IPS DF 6.9 (cell line): ENCODE measurements at places on chromosomes 16 and 17.

GRCh38 chr17:11389583-11389982 is 148.6 kb downstream of the SHISA6 start:
- no peaks in the 10 kb centered on the region for H3K27me3 ChIP-seq
- no peak overlapping the region for H3K27ac ChIP-seq
- no peak for DNase-seq

DNA sequence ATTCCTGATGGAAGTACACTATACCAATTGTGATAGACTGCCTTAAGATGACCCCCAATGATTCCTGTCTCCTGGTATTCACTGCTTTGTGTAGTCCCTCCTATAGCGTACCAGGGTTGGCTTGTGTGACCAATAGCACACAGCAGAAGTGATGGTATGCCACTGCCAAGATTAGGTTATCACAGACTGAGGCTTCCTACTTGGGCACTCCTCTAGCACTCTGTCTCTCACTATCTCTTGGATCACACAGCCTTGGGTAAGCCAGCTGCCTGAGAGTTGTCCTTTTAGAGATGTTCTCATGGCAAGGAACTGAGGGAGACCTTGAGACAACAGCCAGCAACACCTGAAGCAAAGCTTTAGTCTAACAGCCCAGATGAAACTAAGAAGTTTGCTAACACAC is 12.7 kb upstream of the AMFR start:
- no peaks in the 10 kb centered on the region for H3K27me3 ChIP-seq
- no peak overlapping the region for H3K4me3 ChIP-seq
- no peak for DNase-seq
- H3K36me3 ChIP-seq, result peaks cover 7% of the 10 kb centered on the region; the same call in 1 of the 2 replicates
- H3K27ac ChIP-seq, result no peak overlapping the region

DNA sequence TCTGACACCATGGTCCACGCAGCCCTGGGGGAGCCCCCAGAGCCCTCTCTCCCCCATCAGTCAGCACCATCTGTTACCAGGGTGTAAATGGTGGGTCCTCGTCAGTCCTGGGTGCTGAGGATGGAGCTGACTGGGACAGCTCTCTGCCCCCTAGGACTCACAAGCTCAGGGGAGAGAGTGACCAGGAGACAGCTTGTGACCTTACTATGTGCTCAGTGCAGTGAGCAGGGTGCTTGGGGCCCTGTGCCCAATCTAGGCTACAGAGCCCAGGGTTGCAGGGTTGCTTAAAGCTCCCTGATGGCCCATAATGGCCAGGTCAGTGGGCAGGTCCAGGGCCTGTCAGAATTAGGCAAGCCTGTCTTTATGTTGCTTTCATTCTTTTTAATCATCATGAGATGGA is 11.3 kb downstream of the MMP2 start:
- no peaks in the 10 kb centered on the region for H3K27me3 ChIP-seq
- H3K27ac ChIP-seq, result no peak overlapping the region
- no peak for DNase-seq
- H3K4me1 ChIP-seq, result no peaks in the 10 kb centered on the region; the same call in 1 of the 2 replicates

GRCh38 chr17:15456972-15457722 is 10.3 kb downstream of the CDRT4 start:
- no peaks in the 10 kb centered on the region for H3K4me1 ChIP-seq
- no peak overlapping the region for H3K27ac ChIP-seq
- H3K4me3 ChIP-seq, result no peak overlapping the region
- no peak for DNase-seq
- no peaks in the 10 kb centered on the region for H3K36me3 ChIP-seq
- no peaks in the 10 kb centered on the region for H3K27me3 ChIP-seq

DNA sequence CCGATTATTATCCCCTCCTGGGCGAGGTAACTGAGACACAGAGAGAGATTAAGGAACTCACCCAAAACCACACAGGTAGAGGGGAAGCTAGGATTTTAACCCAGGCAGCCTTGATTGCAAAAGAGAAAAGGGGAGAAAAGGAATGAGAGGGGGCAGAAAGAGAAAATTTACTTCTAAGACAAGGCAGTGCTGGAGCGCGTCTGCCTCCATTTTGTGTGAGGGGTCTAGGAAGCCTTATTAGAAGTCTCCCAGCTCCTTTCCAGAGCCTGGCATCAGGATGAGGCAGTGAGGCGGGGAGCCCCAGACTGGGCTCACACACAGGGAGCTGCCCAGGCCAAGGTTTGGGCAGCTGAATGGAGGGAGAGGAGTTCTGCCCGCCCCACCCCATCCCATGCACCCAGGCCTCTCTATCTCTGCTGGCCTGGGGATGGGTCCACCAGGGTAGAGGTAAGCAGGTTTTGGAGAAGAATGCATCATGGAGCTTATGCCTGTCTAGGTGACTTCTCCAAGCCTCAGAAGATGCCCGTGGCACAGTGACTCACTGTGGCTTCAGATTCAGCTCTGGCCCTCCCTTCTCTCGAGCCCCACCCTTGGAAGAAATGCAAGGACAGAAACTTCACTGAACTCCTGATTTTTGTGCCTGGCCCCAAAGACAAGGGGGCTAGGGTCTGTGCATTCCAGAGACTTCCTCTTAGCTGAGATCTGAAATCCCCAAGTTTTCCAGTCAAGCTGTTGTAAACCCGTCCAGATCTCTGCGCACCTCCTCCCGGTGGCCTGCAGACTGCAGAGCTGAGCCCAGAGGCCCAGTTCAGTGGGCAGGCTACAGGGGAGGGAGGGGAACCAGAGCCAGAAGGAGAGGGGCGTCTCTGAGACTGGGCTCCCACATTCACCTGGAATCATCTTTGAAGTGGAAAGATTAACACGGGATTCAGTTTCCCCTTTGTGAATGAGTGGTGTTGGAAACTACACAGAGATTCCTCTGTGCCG is 95.1 kb upstream of the CDH5 start:
- H3K27ac ChIP-seq, result no peak overlapping the region
- no peaks in the 10 kb centered on the region for H3K27me3 ChIP-seq
- no peak overlapping the region for H3K4me3 ChIP-seq
- peaks cover 7% of the 10 kb centered on the region for H3K4me1 ChIP-seq
- DNase-seq, result no peak
